ENCODE measurements at places on chromosomes 7 and 10. TPM values are rescaled to one million over a fixed set of nuclear protein-coding genes. Genes with fewer than 3 reads are reported as not detected.

Gene IPMK
- 2.3 TPM for polyA plus RNA-seq

DNA sequence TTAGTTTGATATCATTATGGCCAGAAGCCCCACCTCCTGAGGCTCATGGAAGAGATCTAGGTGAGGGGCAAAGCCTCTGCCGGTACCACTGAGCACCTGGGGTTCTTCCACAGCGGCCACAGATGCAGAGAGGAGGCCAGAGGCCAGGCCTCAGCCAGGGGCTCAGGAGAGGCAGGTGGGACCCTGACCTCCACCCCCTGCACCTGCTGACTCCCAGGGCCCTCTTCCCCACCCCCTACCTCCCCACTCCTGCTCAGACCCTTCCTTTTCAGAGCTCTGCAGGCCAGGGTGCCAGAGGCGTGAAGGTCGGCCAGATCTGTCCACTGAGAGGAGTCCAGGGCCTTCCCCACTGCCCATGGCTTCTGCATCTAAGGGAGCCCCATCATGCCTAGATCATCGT is 178.7 kb upstream of the PPP2R2D start:
- no peak for DNase-seq

DNA sequence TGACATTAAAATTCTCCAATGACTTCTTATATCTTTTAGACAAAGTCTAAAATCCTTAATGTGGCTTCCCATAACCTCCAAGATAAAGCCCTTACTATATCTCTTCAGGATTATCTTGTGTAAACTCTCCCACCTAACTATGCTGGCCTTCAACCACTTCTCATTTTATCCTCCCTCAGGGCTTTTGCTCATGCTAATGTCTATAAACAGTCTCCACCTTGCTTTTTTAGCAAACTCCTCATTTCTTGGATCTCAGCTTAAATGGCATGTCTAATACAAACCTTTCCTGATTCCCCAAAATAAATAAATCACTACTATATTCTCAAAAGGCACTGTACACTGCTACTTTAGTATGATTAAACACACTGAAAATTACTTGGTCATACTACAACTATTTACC is 181.2 kb downstream of the LRRN3 start:
- no peak for DNase-seq

Gene CELF2
- polyA plus RNA-seq: 10.4 TPM

GRCh38 chr7:116970238-116970910 is 17.1 kb downstream of the ST7 start:
- DNase-seq: no peak

- DNase-seq: no peak
Measured at GRCh38 chr10:61701706-61702105, 39.0 kb downstream of the CABCOCO1 start.

GRCh38 chr7:129951226-129952085 is 1.3 kb downstream of the UBE2H start:
- no peak for DNase-seq

DNA sequence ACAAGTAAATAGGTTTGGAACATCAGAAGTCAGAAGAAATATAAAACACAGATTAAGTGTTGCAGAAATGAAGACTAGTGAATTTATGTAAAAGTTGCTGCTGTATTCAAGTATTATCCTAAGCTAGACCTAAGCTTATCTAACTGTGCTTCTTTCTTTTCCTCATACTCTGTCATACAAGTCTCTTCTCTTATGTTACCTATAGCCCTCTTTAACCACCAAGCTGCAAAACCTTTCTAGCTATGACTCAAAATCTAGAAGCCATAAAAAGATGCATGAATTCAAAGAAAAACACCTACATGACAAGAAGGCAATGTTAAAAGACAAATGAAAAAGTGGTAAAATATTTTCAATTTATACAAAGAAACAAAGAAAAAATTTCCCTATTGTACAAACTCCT is 23.0 kb downstream of the DENND11 start:
- no peak for DNase-seq

DNA sequence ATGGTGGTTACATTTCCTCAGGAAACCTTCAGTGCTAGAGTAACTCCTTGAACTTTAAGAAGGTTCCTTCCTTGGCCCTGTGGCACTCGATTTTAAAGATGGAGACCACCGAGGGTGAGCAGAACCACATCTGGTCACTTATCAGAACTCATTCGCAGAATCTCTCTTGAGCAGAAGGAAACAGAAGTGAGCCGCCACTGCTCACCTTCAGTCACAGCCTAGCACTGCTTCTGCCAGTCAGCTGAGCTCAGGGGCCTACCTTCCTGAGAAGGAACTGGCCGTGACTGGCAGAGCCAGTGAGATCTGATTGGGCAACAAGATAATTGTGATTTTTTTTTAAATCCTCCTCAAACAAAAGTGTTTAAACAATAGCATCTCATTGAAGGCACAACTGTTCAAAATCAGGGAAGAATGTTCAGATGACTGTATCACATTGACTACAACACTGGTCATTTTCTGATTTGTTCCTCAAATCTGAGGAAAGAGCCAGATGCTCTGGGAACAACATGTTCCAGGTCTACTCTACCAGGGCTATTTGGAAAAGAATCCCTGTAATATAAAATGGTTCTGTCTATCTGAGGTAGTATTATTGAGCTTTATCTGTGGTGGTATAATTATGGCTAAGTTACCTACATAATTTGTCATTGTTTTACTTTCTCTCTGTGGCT is 2.7 kb upstream of the SYPL1 start:
- no peak for DNase-seq

DNA sequence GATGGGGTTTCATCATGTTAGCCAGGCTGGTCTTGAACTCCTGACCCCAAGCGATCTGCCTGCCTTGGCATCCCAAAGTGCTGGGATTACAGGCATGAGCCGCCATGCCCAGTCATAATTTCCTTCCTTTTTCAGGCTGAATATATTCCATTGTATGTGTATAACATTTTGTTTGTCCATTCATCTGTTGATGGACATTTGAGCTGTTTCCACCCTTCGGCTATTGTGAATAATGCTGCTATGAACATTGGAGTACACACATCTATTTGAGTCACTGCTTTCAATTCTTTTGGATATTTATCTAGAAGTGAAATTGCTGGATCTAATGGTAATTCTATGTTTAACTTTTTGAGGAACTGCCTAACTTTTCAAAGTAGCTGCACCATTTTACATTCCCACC is 34.6 kb downstream of the TLX1 start:
- DNase-seq: no peak

DNA sequence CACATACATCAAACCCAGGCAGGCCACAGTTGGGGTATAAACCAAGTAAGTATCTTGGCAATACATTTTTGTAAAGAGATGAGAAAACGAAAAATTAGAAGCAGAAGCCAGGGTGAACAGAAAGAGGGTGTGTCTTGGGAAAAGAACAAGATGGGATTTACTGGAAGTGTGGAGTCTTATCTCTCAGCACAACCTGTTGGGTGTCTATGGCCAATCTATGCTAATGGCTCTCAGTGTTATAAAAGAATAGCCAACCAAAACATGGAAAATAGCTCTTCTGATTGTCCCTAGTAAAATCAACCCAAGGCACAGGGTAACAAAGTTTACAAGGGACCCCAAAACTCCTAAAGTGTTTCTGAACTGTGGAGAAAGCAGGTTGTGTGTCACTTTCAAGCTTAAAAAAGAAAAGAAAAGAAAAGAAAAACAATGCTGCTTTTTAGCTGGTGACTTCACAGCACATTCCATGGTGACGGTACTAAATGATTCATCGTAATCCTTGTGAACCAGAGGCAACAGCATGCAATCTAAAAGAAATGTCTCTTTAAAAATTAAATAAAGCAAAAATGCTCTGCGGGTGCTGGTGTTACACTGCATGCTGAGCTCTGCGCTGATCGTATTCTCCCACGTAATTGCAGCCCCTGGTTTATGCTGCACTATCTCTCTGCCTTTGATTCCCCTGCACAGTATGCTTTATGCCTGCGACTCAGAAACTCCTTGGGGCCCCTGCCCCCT is 100.8 kb downstream of the C10orf90 start:
- no peak for DNase-seq

Gene INPP5A
- 15.1 TPM for polyA plus RNA-seq

Gene TUBGCP2
- polyA plus RNA-seq: 33.8 TPM

DNA sequence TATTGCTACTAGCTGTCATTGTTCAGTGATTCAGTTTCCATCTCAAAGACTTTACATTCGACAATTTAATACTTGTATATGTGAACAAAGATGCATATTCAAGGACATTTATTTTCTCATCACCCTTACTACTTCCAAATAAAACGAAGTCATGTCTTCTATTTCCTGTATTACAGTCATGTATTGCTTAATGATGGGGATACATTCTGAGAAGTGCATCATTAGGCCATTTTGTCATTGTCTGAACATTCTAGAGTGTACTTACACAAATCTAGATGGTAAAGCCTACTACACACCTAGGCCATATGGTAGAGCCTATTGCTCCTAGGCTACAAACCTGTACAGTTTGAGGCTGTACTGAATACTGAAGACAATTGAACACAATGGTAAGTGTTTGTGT is 6.5 kb downstream of the C10orf95 start:
- no peak for DNase-seq

Gene AGAP5
- polyA plus RNA-seq: 2.2 TPM

DNA sequence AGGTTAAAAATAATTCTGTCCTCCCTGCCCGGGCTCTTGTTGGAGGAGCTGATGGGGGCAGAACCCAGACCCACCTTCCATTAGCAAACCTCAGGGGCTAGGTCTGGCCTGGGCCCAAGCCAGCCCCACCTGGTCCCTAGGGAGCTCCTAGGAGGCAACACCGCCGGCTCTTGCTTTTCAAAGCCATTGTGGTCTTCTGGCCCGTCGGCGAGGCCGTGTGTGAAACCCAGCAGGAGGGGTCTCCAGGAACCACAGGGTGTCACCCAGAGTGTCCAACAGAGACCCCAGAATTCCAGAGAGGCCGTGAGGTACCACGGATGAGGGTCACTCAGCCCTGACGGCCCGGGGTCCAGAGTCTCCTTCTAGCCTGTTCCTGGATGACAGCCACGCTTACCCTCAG is 16.6 kb upstream of the PDGFA start:
- DNase-seq: no peak

- no peak for DNase-seq
Measured at GRCh38 chr7:16345979-16346958, 75.1 kb downstream of the CRPPA start.

Gene HABP2
- polyA plus RNA-seq: 0.03 TPM

DNA sequence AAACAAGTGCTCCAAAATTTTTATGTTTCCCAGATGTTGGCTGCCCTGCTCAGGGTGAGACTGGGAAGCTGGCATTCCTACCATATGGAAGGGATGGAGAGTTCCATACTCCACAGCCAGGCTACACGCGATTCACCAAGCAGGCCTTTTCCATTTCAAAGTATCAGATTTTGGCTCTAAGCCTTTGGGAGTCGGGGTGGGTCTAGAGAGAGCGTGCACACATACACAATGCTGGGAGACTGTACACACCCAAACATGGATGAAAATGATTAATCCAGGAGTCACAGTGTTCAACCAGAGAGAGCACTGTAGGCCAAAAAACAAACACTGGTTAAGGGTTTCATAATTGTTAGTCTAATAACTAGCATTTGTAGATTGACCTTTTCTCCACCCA is 295.0 kb downstream of the BICC1 start:
- DNase-seq: no peak

Gene BEND7
- polyA plus RNA-seq: 16.1 TPM

GRCh38 chr10:94859086-94859485 is 79.4 kb upstream of the CYP2C9 start:
- no peak for DNase-seq

DNA sequence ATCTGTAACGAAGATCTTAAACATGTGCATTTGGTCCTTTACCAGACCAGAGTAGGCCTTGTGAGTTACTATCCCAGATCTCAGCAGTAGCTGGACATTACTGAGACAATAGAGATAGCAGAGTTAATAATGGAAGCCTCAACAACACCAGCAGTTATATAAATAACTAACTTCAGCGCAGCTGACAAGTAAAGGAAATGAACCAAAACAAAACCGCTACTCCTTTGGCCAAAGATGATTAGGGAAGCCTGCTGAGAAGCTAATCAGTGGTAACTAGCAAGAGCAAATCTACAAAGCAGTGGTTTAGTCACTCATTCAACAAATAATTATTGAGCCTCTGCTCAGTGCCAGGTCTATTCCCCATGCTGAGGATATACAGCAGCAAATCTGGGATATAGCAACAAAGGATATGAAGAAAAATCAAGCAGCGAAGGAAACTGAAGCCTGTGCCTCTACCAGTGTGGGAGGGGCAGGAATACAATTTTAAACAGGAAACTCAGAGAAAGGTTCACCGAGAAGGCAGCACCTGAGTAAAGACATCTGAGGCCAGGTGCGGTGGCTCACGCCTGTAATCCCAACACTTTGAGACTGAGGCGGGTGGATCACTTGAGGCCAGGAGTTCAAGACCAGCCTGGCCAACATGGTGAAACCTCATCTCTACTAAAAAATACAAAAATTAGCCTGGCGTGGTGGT is 103.6 kb downstream of the ELMO1 start:
- DNase-seq: no peak

- no peak for DNase-seq
Measured at GRCh38 chr10:3465406-3465891, 292.9 kb upstream of the PITRM1 start.

Gene TMEM196
- not detected for polyA plus RNA-seq

Gene FFAR4
- 0.18 TPM for polyA plus RNA-seq

DNA sequence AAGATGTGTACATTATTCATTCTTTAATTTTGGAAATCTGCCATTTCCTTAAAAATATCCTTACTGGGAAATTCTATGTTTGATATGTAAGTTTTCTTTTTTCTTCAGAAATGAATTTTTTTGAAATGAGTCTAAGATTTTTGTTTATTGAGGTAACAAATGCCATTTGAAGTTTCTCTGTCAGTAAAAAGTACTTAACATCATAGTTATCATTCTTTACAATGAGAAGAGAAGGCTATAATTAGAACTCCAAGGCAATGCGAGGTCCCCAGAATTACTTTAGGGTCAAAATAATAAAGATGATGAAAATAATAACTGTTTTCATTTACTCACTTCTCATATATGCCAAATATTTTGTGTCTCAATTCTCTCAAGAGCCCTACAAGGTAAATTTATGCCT is 37.0 kb upstream of the RHOBTB1 start:
- DNase-seq: no peak

Gene ITGA8
- 1.0 TPM for polyA plus RNA-seq

DNA sequence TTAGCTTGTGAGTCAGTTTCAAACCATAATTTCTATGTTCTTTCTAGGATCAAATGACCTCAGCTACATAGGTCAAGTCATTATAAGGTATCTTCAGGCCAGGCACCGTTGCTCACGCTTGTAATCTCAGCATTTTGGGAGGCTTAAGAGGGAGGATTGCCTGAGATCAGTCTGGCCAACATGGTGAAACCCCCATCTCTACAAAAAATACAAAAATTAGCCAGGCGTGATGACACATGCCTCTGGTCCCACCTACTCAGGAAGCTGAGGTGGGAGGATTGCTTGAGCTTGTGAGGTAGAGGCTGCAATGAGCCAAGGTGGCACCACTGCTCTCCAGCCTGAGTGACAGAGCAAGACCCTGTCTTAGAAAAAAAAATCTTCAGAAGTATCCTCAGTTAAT is 362.3 kb downstream of the GATA3 start:
- DNase-seq: no peak

GRCh38 chr10:104922810-104923209 is 281.7 kb downstream of the SORCS3 start:
- no peak for DNase-seq

Gene HGF
- polyA plus RNA-seq: 0.25 TPM
